ENCODE measurements at places on chromosomes 2 and 18. TPM values are rescaled to one million over a fixed set of nuclear protein-coding genes. Genes with fewer than 3 reads are reported as not detected.
A peak's percentile ranks its signal among the peaks of the same experiment; 100 is the strongest.

PPP1R7 gene
- total RNA-seq, result 52.9 TPM

DPP10 gene
- total RNA-seq, result 6.5 TPM

RAD51AP2 gene
- 1.2 TPM for total RNA-seq

LRRC30 gene
- total RNA-seq, result not detected

KIAA2012 gene
- not detected for total RNA-seq

GRCh38 chr2:150211164-150211631, 276.3 kb downstream of the RND3 start:
- no peak overlapping the region for H3K4me3 ChIP-seq
- H3K4me1 ChIP-seq, result peaks cover 17% of the 10 kb centered on the region
- no peak for DNase-seq
- no peaks in the 10 kb centered on the region for H3K27me3 ChIP-seq
- H3K27ac ChIP-seq, result no peak overlapping the region

- no peak for DNase-seq
- no peak overlapping the region for H3K27ac ChIP-seq
- no peaks in the 10 kb centered on the region for H3K27me3 ChIP-seq
- no peak overlapping the region for H3K4me3 ChIP-seq
- peaks cover 10% of the 10 kb centered on the region for H3K4me1 ChIP-seq
Measured at GRCh38 chr2:3465844-3466481, 53.4 kb downstream of the ADI1 start.

DNA sequence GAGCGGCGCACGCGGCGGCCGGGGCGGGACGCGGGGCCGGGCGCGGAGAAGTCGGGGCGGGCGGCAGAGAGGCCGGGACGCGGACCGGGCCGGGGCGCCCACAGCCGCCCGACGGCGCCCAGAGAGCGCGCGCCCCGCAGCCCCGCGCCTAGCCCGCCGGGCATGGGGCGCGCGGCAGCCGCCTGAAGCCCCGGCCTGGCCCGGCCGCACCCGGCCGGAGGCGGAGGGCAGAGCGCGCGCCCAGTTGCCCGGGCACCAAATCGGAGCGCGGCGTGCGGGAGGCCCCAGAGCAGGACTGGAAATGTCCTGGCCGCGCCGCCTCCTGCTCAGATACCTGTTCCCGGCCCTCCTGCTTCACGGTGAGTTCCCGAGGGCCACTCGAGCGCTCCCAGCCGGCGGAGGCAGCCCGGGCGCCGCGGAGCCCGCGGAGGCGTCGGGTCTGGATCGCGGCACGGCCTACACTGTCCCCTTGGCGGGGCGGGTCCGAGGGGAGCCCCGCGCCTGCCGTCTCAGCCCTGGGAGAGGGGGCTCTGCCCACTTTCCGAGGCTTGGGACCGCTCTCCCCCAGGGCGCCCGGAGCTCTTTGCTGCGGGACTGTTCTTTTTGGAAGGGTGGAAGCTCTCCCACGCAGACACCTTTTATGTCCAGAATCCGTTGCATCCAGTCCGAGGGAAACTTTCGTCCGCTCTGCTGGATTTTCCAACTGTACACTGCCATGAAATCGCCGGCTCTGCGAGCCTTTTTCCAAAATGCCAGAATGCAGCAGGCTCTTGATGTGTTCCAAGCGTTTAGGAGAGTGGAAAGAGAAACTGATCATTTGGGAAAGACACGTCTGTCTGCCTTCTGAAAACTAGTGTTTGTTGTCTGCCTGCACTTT, 484 bp downstream of the APCDD1 start:
- H3K27me3 ChIP-seq, result peaks cover 74% of the 10 kb centered on the region
- DNase-seq, result no peak
- H3K27ac ChIP-seq, result no peak overlapping the region
- H3K4me3 ChIP-seq, result peak overlapping the region; percentile 57
- no peaks in the 10 kb centered on the region for H3K36me3 ChIP-seq
- H3K4me1 ChIP-seq, result no peaks in the 10 kb centered on the region

DNA sequence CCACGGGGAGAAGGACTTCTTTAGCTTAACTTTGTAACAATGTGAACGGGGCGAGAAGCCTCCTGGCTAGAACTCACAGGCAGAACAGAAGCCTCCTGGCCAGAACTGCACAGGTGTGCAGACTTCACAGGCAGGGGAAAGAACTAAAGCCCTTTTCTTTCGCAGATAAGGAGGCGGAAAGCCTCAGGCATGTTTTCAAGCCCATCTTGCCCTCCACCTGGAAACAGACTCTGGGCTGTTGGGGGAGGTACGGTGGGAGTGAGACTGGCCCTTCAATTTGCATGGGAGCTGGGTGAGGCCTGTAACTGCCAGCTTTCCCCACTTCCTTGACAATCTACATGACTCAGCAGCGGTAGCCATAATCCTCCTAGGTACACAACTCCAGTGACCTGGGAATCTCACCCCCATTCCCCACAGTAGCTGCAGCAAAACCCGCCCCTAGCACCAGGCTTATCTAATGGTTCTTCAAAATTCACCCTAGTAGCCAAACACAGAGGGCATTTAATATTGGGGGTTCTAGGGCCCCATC, 22.9 kb upstream of the ABCA12 start:
- H3K27me3 ChIP-seq, result no peaks in the 10 kb centered on the region
- no peak overlapping the region for H3K4me3 ChIP-seq
- no peaks in the 10 kb centered on the region for H3K36me3 ChIP-seq
- DNase-seq, result no peak
- no peaks in the 10 kb centered on the region for H3K4me1 ChIP-seq

DNA sequence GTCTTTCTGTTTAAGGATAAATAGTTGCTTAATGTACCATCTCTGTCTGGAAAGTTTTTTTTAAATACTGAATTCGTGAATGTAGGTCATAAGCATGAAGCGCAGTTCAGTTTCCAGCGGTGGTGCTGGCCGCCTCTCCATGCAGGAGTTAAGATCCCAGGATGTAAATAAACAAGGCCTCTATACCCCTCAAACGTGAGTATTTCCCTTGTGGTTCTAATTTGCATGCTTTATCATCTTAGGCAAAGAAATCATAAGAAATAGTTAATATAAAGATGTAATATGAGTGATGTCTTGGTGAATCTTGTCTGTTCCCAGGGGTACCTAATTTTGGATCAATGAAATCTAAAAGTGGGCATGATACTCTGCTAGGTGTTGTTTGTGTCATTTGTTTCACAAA, 1.5 kb downstream of the NDC80 start:
- peak overlapping the region; percentile 84 for H3K4me3 ChIP-seq
- H3K27ac ChIP-seq, result no peak overlapping the region
- no peak for DNase-seq
- H3K36me3 ChIP-seq, result peaks cover 30% of the 10 kb centered on the region
- H3K4me1 ChIP-seq, result peaks cover 22% of the 10 kb centered on the region

GRCh38 chr2:190911813-190912212, 31.2 kb downstream of the GLS start:
- H3K27me3 ChIP-seq, result no peaks in the 10 kb centered on the region
- no peak overlapping the region for H3K27ac ChIP-seq
- peaks cover 9% of the 10 kb centered on the region for H3K36me3 ChIP-seq
- H3K4me3 ChIP-seq, result no peak overlapping the region
- DNase-seq, result no peak
- H3K4me1 ChIP-seq, result no peaks in the 10 kb centered on the region

- H3K27ac ChIP-seq, result no peak overlapping the region
- H3K36me3 ChIP-seq, result no peaks in the 10 kb centered on the region
- peaks cover 6% of the 10 kb centered on the region for H3K27me3 ChIP-seq
- DNase-seq, result no peak
- H3K4me3 ChIP-seq, result no peak overlapping the region
Measured at GRCh38 chr18:5900262-5900661, 4.9 kb upstream of the TMEM200C start.

DNA sequence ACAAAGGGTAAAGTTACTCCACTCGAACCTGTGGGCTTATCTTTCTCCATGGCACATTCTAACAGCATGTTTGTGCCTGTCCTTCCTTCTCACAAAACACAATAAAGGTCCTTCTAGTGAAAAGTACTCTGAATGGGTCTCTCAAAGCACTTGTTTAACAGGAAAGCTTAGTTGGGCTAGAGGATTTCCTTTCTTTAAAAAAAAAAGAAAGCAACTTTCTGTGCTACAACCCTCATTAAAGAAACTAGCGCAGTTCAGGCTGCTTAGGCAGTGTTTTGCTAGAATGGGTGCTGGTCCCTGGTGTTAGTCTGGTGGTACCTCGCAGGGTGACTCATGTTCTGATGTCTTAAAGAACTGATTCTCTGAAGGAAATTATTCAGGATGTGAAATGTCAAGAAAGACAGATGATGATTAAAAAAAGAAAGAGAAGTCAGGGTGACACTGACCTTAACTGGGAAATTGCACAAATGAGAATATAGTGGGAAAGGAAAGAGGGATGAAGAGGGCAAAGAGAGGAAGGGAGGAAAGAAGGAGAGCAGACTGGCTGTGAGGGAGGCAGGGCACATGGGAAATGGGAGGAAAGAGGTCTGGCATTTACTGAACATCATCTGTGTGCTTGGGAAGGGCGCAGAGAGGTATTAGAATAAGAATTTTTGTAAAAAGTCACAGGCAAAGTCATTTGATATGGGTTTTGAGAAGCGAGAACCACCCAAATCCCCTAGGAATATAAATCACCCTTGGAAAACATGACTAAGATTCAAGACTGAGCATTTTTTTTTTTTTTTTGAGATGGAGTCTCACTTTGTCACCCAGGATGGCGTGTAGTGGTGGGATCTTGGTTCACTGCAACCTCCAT, 74.9 kb downstream of the ATP8B1 start:
- H3K27me3 ChIP-seq, result no peaks in the 10 kb centered on the region
- H3K27ac ChIP-seq, result peak overlapping the region; percentile 78
- no peak overlapping the region for H3K4me3 ChIP-seq
- no peaks in the 10 kb centered on the region for H3K36me3 ChIP-seq
- H3K4me1 ChIP-seq, result peaks cover 9% of the 10 kb centered on the region

DNA sequence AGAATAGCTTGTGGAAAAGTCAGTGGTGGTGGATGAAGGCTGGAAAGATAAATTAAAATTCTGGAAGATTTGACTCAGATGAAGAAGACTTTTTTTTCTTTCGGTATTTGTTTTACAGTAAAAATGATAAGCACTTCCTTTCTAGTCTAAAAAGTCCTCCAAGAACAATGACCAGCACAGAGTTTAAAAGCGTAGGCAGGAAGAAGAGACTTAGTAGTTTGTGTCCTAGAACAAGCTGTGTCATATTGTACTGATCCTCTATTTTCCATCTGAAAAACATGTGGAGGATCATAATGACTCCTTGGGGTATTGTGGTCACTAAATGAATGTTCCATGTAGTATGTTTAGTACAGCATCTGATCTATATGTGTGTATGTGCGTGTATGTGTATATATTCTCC, 132.4 kb upstream of the FSHR start:
- H3K36me3 ChIP-seq, result no peaks in the 10 kb centered on the region
- peaks cover 8% of the 10 kb centered on the region for H3K4me1 ChIP-seq
- no peak for DNase-seq
- H3K27me3 ChIP-seq, result no peaks in the 10 kb centered on the region
